A549 (cell line): ENCODE measurements at places on chromosomes 13 and 19. TPM values are rescaled to one million over a fixed set of nuclear protein-coding genes. Genes with fewer than 3 reads are reported as not detected.
A peak's percentile ranks its signal among the peaks of the same experiment; 100 is the strongest.

GRCh38 chr13:27138457-27139093 lies 33.0 kb downstream of the USP12 start:
- no peak for DNase-seq

DNA sequence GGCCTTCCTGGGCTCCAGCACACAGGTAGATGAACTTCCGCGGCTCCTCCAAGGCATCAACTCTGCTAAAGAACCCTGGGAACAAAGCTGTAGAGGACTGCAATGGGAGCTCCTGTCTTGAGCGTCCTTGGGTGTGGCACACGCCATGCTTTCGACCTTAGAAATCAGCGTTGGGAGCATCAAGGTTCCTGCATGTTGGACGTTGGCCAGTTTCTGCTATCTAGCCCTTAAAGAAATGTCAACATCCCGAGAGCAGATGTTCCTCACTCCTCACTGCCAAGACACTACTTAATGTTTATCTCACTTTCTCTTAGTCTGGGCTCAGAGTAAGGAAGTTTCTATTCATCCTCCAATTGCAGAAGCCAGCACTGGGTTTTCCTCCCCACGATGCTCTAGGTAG lies 70.6 kb upstream of the MEDAG start:
- no peak for DNase-seq

The PRR22 gene
- polyA plus RNA-seq: 2.0 to 2.3 TPM (median 2.2 TPM) in 3 replicates

GRCh38 chr13:113534236-113534860 lies 43.8 kb upstream of the DCUN1D2 start:
- no peak for DNase-seq

DNA sequence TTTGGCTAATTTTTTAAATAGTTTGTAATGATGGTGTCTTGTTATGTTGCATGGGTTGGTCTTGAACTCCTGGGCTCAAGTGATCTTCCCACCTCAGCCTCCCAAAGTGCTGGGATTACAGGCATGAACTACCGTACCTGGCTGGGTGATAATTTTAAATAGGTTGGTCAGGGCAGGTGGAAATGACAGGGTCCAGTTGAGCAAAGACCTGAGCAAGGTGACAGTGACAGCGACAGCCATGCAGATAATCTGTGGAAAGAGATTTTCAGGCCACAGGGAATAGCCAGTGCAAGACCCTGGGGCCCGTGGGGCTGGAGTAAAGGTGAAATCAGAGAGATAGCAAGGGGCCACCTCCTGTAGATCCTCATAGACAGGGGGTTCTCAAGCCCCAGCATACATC lies 3.5 kb downstream of the SPACA6 start:
- DNase-seq: no peak

DNA sequence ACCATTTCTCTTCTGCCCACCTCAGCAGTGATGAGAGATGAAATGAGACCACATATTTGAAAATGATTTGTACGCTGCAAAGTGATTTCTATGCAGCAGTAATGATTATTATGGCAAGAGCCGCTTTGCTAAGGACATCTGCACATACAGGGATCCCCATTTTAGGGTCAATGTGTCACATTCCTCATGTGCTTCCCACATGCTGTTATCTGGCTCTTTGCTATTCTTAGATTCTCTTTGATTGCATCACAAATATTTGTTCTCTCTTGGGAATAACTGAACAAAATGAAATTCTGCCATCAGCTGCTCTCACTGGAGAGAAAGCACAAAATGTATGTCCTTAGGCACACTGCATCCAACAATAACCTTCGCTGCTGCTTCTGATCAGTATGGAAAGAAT lies 209.5 kb upstream of the IPO5 start:
- DNase-seq: no peak

The LILRA2 gene
- polyA plus RNA-seq: not detected in 3 replicates

The GRK1 gene
- polyA plus RNA-seq: not detected in 3 replicates

DNA sequence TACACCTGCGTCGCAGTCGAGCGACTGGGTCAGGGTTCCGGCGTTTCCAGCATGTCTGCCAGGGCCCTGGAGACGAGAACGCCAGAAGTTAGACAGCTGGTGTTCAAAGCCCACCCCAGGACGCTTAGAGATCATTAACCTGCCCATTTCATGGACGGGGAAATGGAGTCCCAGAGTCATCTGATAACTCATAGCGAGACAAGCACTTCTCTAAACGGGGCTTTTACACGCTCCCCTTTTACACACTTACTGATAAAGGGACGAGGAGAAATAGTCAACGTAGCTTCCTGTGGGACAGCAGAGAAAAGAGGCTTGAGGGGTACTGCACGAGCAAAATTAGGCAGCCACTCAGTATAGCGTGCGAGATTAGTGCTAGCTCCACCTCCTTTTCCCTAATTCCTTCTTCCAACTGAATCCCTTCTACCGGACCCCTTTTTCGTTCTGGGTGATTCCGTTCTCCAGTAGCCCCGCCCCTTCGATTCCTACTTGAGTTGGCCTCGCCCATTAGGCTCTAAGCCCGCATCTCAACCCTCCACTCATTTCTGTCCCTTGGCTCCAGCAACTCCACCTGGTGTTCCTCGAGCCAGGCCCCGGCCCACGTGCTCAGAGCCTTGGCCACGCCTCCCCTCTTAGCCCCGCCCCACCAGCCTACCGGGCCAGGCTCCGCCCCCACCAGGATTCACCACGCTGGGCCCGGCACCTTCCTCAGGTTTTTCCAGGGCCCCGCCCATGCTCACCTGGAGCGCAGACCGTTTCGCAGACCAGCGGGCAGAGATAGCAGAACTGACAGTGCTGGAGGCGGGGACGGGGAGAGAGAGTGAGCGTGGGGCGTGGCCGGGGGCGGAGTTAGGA lies 3.7 kb downstream of the HRC start:
- peak; percentile 91 for DNase-seq

DNA sequence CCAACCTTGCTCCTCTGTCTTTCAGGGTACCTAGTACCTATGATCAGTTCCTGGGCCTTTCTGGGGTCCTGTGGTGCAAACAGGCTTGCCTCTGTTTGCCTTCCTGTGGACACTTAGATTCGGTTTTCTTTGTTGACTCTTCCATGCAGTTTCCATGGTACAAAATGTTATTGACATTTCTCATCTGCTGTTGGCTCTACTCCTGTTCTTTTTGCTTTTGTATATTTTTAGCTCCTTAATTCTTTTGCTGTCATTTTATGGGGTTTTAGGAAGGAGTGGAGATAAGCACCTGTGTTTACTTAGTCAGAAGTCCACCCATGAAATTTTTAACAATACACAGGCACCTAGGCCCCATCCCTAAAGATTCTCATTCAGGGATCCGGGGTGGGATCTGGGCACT lies 20.5 kb upstream of the CNMD start:
- no peak for DNase-seq

The ICAM5 gene
- polyA plus RNA-seq: 0.77 to 1.5 TPM (median 0.81 TPM) in 3 replicates

The DGKH gene
- 3.6 to 4.4 TPM (median 3.8 TPM) in 3 replicates for polyA plus RNA-seq

DNA sequence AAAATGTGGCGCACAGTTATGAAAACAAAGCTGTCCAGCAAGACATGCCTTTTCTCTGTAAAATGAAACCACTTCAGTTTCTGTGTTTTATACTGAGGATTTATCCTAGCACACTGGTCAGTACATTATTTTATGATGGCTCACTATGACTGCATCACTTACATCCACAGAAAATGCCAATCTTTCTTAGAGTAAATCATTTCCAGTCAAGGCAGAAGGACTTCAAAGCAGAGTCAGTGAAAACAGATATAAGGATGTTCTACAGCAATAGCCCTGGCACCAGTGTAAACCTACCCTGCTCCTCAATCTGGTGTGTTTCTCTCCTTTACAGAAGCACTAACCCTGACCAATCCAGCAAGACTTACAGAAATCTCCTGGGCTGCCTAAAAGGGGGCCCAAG lies 473.5 kb downstream of the GPC6 start:
- no peak for DNase-seq

DNA sequence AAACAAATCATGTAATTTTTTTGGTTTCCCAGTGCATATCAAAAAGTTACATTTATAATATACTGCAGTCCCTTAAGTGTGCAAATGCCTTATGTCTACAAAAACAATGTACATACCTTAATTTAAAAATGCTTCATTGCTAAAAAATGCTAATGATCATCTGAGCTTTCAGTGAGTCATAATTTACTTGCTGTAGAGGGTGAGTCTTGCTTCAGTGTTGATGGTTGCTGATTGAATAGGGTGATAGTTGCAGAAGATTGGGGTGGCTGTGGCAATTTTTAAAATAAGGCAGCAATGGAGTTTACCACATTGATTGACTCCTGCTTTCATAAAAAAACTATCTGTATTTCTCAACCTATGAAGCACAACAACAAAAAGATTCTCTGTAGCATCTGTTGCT lies 613.9 kb downstream of the TBC1D4 start:
- no peak for DNase-seq

The RANBP3 gene
- 48.0 to 54.7 TPM (median 53.5 TPM) in 3 replicates for polyA plus RNA-seq

The CCDC169 gene
- 1.0 to 1.7 TPM (median 1.3 TPM) in 3 replicates for polyA plus RNA-seq

The FUT1 gene
- polyA plus RNA-seq: 0.05 to 0.13 TPM (median 0.09 TPM) in 3 replicates

DNA sequence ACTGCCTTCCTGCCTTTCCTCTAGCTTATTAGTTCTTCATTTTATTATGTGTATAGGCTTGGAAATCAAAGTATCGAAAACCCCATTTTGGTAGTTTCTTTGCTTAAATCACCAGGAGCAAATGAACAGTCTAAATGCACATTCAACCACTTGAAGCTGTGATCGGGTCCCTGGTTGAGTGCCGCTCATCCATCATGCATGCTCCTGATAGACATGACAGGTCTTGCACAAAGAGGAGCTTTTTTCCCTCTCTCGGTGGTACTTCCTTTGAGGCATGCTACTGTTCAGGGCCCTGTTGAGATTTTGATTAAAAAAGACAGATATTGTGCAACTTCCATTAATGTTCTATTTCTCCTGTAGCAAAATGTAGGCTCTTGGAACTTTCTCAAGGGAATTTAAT lies 185.8 kb downstream of the OLFM4 start:
- no peak for DNase-seq

The FUT3 gene
- polyA plus RNA-seq: 0.09 TPM in 1 of 3 replicates, not detected in the others

The EID2B gene
- 9.2 to 10.1 TPM (median 9.3 TPM) in 3 replicates for polyA plus RNA-seq

The FGF9 gene
- not detected in 3 replicates for polyA plus RNA-seq

DNA sequence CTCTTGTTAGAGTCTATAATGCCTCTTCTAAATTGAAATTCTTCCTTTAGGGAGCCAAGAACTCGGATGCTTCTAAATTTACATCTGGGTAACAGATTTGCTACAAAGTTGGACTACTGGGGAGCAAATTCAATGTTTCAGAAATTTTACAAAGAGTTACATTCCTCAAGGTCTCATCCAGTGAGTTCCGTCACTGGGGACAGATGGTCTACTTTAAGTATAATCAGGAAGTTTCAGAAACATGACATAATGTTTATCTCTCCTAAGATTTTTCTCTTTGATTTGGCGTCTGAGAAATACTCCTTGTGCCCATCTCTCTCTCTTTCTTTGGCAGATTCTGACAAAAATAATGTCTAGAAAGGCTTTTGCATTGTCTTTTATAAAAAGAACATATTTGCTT lies 81.5 kb upstream of the MBNL2 start:
- no peak for DNase-seq

DNA sequence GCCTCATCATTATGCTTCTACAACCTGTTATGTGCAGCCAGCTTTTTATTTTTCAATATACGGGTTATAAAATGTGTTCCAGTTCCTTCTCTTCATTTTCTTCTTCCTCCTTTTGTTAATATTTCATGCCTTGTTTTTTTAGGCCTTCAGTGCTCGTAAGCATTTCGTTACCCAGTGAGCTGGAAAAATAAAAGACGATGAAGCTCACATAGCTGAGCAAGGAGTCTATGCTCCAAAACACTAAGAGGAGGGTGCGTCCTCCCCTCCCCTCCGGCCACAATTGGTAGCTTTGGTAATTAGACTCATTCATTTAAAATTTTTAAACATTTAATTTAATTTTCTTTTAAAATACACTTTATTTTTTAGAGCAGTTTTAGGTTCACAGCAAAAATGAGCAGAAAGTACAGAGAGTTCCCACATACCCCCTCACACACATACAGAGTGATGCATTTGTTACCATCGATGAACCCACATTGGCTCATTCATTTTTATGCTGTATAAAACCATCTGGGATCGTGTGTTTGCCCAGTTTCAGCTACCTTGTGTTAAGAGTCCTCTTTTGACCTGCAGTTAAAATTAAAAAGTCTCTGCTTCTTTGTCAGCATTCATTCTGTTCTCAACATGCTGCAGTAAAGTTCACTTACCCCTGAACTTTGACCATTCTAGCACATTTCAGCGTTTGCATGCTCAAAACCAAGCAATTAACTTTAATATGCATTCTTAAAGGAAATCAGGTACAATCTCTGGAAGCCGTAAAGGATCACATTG lies 223.9 kb downstream of the LACC1 start:
- no peak for DNase-seq

DNA sequence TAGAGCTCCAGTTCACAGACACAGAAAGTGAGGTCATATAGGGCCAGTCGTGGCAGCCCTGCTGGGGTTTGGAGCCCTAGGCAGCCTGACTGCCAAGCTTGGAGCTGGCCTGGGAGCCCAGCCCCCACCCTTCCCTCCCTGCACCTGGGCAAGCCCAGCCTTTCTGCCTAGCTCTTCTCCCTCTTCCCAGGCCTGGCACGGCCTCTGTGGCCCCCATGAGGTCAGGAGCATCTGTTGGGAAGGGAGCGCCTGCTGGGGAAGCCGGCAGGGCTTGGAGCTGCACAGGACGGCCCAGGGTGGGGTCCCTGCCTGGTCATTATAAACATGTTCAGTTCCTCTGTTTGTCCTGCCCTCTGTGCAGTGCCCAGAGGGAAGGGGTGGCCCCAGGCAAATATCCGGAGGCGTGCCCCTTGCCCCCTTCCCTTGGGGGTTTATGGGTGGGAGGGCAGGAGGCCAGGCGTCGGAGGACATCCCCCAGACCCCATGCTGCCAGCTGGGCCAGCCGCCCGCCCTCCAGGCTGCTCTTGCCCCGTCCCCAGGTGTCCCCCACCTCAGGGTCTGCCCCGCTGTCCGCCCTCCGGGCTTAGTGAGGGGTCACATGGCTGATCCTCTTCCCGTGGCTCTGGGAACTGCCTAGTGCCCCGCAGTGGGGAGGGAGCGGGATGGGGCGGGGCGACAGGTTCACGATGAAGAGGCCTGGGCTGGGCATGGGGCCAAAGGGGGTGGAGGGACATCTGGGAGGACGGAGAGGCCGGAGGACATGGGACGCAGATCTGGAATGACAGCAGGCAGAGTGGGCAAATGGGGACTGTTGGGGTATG lies 30.0 kb upstream of the NCCRP1 start:
- no peak for DNase-seq

GRCh38 chr13:31209172-31209840 lies 9.5 kb downstream of the B3GLCT start:
- DNase-seq: no peak

The NHLRC3 gene
- polyA plus RNA-seq: 5.9 to 8.2 TPM (median 7.3 TPM) in 3 replicates

The SPACA4 gene
- 0.12 to 0.13 TPM in 2 of 3 replicates, not detected in the other for polyA plus RNA-seq

GRCh38 chr19:19103167-19103566 lies 35.1 kb downstream of the TMEM161A start:
- DNase-seq: no peak

DNA sequence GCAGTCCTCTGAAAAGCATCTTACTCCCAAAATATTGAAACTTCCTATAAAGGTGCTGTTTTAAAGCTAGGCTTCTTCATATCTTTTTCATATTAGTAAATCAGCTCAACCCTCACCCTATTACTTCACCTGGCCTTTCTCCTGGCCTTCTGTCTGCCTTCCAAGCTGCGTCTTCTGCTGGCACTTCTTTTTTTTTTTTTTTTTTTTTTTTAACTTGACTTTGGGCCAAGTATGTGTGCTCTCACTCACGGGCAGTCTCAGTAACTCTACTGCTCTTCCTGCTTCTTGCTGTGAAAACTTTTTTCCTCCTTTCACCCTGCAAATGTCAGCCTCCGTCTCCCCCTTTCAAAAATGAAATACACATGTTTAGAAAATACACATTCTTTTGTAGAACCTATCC lies 41.2 kb upstream of the KCTD4 start:
- DNase-seq: peak; percentile 26

- no peak for DNase-seq
These were observed 13.8 kb downstream of the TMTC4 start for GRCh38 chr13:100660761-100661160.

The IGFL1 gene
- polyA plus RNA-seq: 1.0 to 1.9 TPM (median 1.1 TPM) in 3 replicates

GRCh38 chr19:7902796-7903243 lies 857 bp upstream of the MAP2K7 start:
- no peak for DNase-seq
